ENCODE measurements at places on chromosomes 13 and 19.

GRCh38 chr19:42068361-42068755 is 1.6 kb downstream of the GRIK5 start:
- no peak for DNase-seq

DNA sequence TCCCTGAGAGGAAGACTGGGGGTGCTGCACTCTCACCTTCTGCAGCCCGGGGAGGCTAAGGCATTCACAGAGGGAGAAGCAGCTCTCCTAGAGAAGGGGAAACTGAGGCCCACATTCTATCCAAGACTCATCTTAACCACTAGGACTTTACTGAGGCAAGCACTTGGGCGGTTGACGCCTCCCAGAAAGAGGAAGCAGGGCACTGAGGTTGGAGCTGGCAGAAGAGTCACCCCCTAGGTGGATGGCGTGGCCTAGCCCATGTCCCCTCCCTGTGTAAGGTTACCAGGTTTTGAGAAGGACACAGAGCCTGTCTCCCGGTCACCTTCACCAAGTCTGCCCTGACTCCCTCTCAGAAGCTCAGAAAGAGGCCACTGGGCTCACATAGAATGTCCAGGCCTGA is 2.7 kb downstream of the S1PR2 start:
- DNase-seq = no peak

DNA sequence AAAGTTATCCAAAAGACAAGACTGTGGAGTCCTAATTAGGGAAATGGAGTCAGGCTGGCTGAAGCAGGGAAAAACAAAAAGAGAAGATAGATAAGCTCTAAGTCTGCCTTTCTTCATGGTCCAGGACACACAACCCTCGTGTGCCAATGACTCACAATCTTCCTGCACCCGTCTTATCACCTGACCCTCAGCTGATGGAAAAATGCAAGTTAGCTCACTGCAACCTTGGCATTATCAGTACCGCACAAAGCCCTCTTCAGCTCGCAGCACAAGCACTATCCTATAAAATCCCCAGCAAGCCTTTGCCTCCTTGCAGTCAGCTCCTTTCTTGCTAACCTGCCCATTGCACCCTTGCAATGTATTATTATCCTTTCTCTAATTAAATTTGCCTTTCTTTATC is 4.3 kb downstream of the OR7A5 start:
- DNase-seq = no peak

DNA sequence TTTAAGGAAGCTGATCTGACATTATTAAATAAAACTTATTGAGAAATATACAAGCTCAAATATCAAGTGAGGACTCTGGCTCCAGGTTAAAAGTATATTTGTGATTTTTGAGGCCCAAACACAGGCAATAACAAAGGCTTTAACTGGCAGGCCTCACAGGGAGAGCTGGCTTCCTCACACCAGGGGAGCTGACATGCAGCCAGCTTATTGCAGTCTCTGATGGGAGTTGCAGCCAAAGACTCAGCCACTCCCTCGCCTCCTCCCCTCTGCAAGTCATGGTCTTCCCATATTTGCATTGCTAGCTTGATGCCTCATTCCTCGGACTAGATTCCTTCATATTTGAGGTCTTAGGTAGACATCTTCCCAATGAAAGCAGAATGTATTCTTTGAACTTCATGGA is 647.1 kb upstream of the SLITRK6 start:
- no peak for DNase-seq

DNA sequence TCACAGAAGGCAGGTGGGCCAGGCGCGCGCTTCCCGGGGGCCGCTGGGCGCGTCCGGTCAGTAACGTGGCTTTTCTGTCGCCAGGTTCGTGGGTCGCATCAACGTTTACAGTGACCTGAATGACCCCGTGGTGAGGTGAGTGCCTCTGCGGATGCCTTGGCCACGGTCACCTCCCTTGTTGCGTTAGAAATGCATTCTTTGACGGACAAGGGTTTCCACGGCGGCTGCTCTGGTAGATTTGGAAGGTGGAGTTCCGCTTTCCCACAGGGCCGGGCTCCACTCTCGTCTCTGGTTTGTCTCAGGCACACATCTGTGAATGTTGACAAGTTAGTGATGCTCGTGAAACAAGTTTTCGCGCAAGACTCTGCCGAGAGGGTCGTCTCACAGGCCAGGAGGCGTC is 130.0 kb downstream of the ATP11A start:
- DNase-seq = no peak

DNA sequence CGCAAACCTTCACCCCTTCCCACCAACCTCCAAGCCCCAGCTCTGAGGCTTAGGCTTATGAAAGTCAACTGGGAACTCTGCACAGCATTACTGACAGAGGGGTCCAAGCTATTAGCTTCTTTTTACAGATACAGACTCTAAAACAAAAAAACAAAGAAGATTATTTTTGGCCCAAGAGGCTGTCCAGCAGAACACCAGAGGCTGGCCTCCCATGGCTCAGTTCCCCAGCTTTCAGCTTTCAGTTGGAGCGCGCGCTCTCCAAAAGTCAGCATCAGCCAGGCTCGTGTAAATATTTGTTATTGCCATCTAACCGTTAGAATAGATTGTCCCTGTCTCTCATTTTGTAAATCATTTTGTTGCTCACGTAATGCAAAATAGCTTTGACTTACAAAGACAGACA is 58.4 kb downstream of the ZIC5 start:
- DNase-seq = no peak

- DNase-seq = peak; percentile 75
Measured at GRCh38 chr19:45164577-45165335, 4.0 kb upstream of the NKPD1 start.

GRCh38 chr13:32969516-32969941 is 46.7 kb upstream of the KL start:
- no peak for DNase-seq

- no peak for DNase-seq
Measured at GRCh38 chr13:93233997-93234416, 7.4 kb downstream of the GPC6 start.

DNA sequence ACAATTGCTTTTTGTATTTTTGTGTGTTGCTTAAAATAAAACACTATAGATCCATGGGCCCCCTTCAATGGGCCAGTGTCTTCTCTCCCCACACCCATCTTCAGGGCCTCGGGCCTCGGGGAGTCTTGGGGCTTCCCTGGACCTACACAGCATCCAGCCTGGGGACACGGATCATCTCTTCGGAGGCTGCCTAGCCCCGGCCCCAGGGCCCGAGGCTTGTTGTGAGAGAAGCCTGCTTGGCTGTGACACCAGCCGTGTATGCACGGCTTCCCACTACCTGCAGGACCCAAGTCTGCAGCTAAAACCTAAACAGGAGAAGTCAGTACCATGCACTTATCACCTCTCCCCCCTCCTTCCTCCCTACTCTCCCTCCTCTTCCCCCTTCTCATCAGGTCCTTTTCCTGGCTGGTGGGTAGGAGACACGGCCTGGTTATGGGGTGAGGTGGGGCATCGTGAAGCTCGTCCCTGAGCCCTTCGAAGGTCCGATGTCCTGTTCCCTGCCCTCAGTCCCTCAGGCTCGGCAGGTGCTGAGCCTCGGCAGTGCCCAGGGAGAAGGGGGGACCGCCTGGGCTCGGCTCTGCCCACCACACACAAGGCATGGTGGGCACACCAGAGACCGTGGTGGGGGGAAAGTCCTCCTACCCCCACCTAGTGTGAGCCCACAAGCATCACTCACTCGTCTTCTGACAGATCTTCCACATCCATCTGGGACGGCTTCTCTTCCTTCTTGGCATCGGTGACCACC is 9.5 kb downstream of the C13orf46 start:
- DNase-seq = no peak

GRCh38 chr19:13024951-13025697 is 29.8 kb downstream of the NFIX start:
- DNase-seq = no peak

GRCh38 chr13:42876887-42877545 is 95.6 kb downstream of the FAM216B start:
- DNase-seq = no peak

- peak; percentile 30 for DNase-seq
Measured at GRCh38 chr13:46728777-46729176, 68.2 kb downstream of the ESD start.

GRCh38 chr13:113903912-113904311 is 40.0 kb upstream of the GAS6 start:
- no peak for DNase-seq

- DNase-seq = no peak
Measured at GRCh38 chr19:34787059-34787824, 14.2 kb upstream of the ZNF599 start.

GRCh38 chr13:26423629-26424028 is 133.9 kb upstream of the WASF3 start:
- no peak for DNase-seq

GRCh38 chr13:23074075-23074828 is 106.5 kb upstream of the SGCG start:
- DNase-seq = no peak

DNA sequence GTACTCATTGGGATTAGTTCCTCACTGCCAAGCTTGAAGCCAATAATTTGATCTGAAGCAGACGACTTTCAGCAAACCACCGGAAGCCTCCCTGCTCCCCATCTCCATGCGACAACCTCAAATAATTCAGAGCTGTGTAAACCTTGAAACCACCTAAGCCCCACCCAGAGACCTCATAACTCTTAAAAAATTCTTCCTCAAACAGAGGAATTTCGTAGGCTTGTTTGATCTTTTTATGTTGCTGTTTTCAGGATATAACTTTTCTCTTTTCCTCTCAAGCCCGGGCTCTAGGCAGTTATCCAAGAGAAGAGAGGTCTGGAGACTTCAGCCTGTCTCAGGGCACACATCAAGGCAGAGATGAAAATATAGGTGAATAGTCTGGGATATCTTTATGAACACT is 311.6 kb downstream of the KCNRG start:
- no peak for DNase-seq

GRCh38 chr13:40210865-40211585 is 455.4 kb downstream of the FOXO1 start:
- no peak for DNase-seq

DNA sequence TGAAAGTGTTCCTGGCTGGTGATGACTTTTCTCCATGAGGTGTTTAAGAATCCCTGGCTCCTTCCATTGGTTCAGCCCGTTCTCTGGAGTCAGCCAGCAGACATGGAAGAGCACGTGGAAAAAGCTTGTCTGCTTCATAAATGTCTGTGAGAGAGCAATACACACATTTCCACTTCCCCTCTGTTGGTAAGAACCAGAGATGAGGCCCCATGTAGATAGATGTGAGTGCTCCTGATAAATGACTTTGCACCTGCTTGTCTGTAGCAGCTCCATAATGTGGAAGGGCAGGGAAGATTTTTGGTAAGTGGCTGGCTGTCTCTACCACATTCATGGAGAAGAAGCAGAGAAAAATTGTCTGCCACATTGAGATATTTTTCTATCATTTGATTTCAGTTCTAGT is 325.8 kb downstream of the LMO7 start:
- no peak for DNase-seq

GRCh38 chr13:76527041-76527440 is 359.2 kb downstream of the KCTD12 start:
- DNase-seq = no peak

- peak; percentile 41 for DNase-seq
Measured at GRCh38 chr13:95296326-95296925, 4.8 kb downstream of the ABCC4 start.

DNA sequence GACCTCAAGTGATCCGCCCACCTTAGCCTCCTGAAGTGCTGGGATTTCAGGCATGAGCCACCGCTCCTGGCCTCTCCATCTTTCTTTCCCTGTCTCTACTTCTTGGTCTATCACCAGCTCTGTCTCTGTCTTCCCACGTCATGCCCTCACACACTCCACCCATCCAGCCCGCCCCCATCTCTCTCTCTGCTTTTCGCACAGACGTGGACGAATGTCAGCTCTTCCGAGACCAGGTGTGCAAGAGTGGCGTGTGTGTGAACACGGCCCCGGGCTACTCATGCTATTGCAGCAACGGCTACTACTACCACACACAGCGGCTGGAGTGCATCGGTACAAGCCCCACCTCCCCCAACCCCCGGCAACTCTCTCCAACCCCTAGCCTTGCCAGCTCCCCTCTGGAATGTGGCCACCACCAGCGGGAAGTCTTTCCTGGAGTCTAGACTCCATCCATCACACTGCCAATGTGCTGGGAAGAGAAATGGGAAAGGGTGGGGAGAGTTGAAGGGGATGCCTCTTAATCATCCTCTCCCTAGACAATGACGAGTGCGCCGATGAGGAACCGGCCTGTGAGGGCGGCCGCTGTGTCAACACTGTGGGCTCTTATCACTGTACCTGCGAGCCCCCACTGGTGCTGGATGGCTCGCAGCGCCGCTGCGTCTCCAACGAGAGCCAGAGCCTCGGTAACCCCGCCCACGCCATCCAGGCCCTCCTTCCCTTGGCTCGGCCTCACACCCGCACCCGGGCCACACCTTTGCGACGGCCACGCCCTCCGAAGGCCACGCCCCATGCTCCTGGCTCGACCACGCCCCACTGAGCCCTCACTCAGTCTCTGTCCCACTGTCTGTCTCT is 22.5 kb downstream of the LTBP4 start:
- DNase-seq = no peak

DNA sequence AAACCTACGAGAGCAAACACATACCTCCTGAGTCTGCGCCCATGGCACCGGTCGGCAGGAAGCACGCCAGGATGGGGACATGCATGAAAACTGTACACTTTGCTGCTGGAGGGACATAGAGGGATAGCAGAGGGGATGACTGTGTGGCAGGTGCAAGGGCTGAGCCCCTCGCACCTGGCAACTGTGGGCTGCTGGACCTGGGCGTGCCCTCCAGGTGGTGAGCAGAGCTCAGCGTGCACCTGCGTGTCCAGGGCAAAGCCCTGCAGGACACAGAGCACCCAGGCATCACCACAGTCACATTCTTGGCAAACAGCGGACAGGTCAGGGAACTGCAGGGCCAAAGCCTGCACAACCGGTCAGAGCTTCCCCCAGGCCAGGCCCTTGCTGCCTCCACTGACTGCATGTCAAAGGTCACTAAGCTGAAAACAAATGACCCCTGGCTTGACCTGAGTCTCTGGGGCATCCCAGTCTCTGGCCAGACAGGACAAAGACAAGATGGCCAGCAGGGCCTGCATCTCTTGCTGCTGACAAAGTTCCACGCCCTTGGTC is 9.0 kb upstream of the ISYNA1 start:
- no peak for DNase-seq

GRCh38 chr19:55247621-55248099 is 11.2 kb downstream of the PPP6R1 start:
- no peak for DNase-seq
